ENCODE measurements at places on chromosomes 2 and 18. TPM values are rescaled to one million over a fixed set of nuclear protein-coding genes. Genes with fewer than 3 reads are reported as not detected.

CD226 gene
- 87.1 TPM for total RNA-seq

ANKMY1 gene
- total RNA-seq = 89.5 TPM

ARHGAP25 gene
- 128 TPM for total RNA-seq

LINC00305 gene
- not detected for total RNA-seq

KLHL30 gene
- not detected for total RNA-seq

TRIB2 gene
- 111 TPM for total RNA-seq

CD8B2 gene
- total RNA-seq = 1.3 TPM

DYSF gene
- total RNA-seq = 1.9 TPM

ACADL gene
- total RNA-seq = not detected

BCL11A gene
- 5.6 TPM for total RNA-seq

NOSTRIN gene
- 0.53 TPM for total RNA-seq

TMEM17 gene
- total RNA-seq = not detected

CYP26B1 gene
- 0.06 TPM for total RNA-seq

ALPI gene
- total RNA-seq = not detected

MARCHF4 gene
- not detected for total RNA-seq

EGR4 gene
- 0.28 TPM for total RNA-seq

Measured in T-cell (primary cell).